ENCODE measurements at places on chromosomes 13 and 19.

- no peak for DNase-seq
Measured at GRCh38 chr19:58353717-58354477, 605 bp upstream of the A1BG start.

GRCh38 chr19:9872618-9873242 is 37.6 kb downstream of the PIN1 start:
- DNase-seq, result no peak

- DNase-seq, result no peak
Measured at GRCh38 chr19:48296963-48297734, 27.3 kb downstream of the ZNF114 start.

DNA sequence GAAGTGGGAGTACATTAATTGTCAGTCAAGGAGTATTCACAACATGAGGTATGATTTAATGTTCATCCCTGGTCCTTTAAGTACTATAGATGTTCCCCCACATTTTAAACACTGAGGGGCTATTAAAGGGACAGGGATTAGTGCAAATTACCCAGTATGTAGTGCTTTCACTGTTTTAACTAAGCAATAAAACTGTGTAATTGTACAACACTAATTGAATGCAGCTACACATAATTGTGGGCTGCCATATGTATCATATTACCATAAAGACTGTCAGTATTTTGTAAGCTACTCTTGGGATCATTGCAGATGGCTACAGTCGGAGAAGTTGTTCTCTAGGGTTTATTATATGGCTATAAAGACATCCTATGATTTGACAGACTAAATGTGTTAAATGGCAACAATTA is 316.6 kb downstream of the DCLK1 start:
- no peak for DNase-seq

- no peak for DNase-seq
Measured at GRCh38 chr19:10111405-10111811, at the start of gene P2RY11. TSS of gene P2RY11 (plus strand) at chr19:10111693. CDS start at chr19:10111722, 29 bp downstream.

All from activated naive CD4-positive, alpha-beta T cell treated with anti-CD3 and anti-CD28 coated beads, Interleukin-2, amount 50 U/mL, for 16 hours (primary cell).